ENCODE measurements at places on chromosomes 2 and 18. TPM values are rescaled to one million over a fixed set of nuclear protein-coding genes. Genes with fewer than 3 reads are reported as not detected.

AFG3L2 gene
- polyA plus RNA-seq = 27.8 TPM

- no peak for DNase-seq
Measured at GRCh38 chr2:65374999-65375398, 57.4 kb downstream of the SPRED2 start.

DNA sequence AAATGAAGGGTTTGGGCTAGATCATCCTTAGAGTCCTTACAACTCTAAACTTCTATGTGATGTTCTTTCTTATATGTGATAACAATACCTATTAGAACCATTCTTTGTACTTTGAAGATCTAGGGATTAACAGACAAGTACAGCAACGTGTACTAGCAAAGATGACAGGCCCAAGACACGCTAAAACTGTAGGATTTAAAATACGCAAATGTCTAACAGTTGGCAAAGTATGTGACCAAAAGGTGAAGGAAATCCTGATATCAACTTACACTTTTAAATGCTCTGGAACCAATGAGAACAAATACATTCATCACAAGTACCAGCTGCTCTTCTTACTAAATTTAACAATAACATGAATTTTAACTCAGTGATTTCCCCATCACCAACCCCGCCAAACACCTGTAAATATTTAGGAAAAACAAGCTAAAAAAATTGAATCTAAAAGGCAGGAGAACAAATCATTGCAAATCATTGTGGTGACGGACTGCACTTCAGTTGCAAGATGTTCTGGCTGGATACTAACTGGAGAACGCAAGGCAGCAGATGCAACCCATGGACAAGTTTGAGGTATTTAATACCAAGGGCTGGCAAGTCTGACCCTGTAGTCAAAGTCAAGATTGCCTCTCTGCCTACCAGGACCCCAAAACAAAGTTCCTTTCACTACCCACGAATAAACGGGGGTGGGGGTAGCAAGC is 1.4 kb downstream of the ANKRD44 start:
- no peak for DNase-seq

C2orf66 gene
- not detected for polyA plus RNA-seq

- no peak for DNase-seq
Measured at GRCh38 chr2:174796319-174796771, 32.1 kb upstream of the CHRNA1 start.

THAP4 gene
- 29.4 TPM for polyA plus RNA-seq

DNA sequence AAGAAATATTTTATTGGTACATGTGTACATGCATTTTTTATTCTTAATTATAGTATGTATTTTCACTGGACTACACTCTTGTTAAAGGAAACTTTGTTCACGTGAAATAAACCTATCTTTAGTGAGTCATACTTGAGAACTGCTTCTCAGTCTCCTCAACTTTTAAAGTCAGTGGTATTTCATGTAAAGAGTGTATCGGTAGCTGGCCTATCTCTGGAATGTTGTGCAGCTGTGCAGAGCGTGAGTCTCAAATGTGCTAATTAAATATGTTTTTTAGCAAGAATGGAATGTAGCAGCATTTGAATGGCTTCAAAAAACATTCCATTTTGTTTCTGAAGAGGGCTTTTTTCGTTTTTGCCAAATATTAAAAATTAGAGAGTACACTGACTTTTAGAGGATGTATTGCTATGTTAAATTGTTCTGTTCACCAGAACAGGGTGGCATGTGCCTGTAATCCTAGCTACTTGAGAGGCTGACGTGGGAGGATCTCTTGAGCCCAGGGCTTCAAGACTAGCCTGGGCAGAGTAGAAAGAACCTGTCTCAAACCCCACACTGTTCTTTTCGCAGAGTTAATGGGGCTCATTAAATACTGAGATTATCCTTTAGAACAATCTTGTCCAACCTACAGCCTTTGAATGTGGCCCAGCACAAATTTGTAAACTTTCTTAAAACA is 14.3 kb downstream of the SPTBN1 start:
- no peak for DNase-seq

GRCh38 chr18:52541056-52541455 is 201.1 kb downstream of the DCC start:
- DNase-seq = no peak

ALPI gene
- polyA plus RNA-seq = not detected

- DNase-seq = no peak
Measured at GRCh38 chr2:107635883-107636282, 190.8 kb upstream of the RGPD4 start.

- DNase-seq = no peak
Measured at GRCh38 chr18:46167971-46168370, 63.8 kb downstream of the HAUS1 start.

- no peak for DNase-seq
Measured at GRCh38 chr2:15426606-15427005, 134.5 kb downstream of the NBAS start.

GRCh38 chr2:113000436-113000835 is 4.8 kb upstream of the IL36A start:
- no peak for DNase-seq

DNA sequence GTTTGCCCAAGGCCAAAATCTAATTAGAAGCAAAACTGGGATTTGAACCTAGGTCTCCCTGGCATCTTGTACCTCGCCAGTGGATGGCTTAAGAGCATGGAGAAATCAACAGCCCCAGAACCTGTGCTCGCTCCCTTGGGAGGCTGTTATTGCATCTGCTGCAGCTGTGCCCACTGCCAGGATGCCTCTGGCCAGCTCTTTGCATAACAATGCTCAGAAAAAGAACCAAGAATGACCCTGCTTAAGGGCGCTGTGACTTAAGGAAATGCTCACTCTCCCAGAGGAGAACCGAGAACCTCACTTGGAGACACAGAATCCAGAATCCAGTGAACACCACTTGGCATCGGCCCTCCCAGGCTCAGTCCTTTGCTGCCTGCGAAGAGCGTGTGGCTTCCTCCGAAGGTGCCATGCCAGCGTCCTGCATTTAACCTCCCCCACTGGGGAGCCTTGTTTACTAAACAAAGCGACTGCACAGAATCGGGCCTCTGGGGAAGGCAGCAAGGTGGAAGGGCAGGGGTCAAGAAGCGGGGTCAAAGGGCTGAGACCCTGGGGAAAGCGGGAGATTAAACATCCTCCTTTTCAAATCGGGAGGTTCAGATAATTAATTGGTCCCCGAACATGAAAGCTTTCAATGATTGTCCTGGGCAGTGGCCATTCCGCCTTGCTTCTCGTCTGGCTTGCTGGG is 71.0 kb upstream of the BOD1L2 start:
- DNase-seq = no peak

DNA sequence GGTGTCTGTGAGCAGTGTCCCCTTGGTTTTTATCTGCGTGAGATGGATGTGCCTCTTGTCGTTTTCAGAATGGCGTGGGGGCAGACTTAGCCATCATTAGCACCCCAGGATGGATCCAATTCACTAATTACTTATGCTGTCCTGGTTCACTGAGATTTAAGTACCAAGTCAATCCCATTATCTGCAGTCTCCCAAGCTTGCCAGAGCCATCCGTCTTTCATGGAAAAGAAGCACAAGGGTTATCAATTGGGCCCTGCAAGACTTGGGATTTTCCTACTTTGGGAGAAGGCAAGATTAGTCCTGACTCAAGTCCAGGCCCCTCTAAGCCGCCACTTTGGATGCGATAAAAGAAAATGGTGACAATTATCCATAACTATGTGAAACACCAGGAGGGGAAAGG is 404.0 kb downstream of the TMEM182 start:
- DNase-seq = no peak

DNA sequence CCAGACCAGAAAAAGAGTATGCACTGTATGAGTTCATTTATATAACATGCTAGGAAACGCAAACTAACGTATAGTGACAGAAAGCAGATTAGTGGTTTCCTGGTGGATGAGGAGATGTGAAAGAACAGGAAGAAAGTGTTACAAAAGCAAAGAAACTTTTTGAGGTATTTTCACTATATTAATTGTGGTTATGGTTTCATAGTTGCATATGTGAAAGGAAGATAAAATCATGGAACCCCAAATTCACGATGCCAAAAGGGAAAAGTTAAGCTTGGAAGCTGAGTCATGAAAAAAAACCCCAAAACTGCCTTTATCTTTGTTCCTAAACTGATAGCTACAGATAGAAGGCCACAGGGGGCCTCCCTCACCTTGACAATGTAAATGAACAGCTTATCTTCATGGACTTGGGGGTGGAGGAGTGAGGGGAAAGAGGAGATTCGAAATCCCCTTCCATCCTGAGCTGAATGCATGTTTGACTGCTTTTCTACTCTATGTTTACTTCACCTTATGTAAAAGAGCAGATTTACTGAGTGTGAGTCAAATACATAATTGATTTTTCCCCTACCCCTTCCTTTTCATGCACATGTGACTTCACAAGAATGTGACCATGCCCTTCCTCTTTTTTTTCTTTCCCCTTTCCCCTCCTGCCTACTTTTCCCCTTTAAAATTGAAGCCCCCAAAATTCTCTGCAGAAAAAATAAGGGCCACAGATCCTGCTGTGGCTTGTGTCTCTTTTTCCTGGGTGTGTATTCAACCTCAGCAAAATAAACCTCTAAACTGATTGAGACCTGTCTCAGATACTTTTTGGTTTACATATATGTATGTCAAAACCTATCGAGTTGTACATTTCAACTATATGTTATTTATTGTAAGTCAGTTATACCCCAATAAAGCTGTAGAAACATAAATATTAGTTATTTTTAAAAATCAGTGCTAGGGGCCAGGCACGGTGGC is 100.1 kb upstream of the TLK1 start:
- no peak for DNase-seq

DNA sequence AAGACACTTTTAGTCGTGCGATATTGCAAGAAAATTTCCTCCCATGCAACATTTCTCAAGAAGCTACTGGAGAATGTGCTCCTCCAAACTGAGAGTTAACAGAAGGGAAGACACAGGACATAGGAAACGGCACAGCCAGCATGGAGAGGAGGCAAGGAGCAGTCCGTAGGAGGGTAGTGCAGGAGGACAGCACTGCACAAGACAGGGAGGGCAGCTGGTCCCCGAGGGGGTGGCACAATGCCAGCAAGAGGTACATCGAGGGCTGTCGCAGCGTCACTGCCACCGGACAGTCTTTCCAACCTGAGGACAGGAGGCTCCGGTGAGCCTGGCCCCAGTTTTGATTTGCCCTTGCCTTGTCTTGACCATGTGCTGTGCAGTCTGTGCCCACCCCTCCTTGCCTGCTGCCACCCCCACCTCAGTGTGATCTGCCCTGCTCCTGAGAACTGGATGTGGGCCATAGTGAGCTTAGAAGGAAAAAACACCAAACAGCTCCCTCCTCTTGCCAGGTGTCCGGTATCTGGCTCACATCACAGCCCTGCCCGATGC is 81.6 kb upstream of the LAPTM4A start:
- DNase-seq = no peak

DSG4 gene
- not detected for polyA plus RNA-seq

GRCh38 chr2:45180779-45181178 is 171.5 kb upstream of the SIX2 start:
- DNase-seq = no peak

PSMD1 gene
- polyA plus RNA-seq = 79.2 TPM

NBAS gene
- 21.0 TPM for polyA plus RNA-seq

DNA sequence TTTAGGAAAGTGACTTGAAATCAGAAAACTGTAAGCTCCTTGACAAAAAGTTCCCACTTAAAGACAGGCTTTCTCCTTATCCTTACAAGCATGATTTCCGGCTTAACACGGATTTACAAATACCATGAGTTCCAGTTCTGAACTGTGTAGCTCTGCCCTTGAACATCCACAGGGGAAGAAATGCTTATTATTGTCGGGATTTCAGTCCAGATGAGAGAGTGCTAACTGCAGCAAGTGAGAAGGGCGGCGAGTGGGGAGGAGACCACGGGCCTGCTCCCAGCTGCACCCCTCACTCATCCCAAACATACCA is 73.1 kb downstream of the LRRC30 start:
- no peak for DNase-seq

SLC38A11 gene
- polyA plus RNA-seq = not detected

- DNase-seq = no peak
Measured at GRCh38 chr18:23363865-23364570, 89.1 kb upstream of the RIOK3 start.

DNA sequence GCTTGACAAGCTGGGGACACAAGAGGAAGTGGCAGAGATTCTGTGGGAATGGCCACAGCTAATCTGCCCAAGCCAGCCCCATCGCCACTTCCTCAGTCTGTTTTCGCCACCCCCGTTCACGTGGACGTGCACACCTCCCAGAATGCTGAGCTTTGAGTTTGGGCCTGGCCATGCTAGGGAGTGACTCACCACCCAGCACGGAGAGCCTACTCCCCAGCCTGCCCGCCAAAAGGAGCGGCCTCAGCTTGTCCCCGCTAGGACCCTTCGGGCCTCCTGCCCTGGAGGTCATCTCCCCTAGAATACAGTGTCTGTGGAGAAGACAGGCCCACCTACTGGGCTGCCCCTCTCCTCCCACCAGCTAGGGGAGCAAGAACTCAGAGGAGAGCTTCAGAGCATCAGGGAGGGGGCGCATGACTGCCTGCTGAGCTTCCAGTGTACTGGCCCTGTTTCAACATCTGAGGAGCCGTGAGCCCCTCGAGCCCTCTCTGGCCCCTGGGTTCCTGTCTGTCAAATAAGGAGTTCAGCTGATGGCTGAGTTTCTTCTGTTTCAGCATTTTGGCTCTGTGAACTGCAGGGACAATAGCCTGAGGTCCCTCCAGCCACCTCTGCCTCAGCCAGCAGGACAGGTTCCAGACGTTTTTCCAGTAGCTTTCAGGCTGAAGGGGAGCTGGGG is 5.1 kb downstream of the SLC35F6 start:
- DNase-seq = peak; percentile 50

GYPC gene
- polyA plus RNA-seq = 178 TPM

GRCh38 chr2:179592167-179592936 is 269.1 kb downstream of the ZNF385B start:
- DNase-seq = no peak

DNA sequence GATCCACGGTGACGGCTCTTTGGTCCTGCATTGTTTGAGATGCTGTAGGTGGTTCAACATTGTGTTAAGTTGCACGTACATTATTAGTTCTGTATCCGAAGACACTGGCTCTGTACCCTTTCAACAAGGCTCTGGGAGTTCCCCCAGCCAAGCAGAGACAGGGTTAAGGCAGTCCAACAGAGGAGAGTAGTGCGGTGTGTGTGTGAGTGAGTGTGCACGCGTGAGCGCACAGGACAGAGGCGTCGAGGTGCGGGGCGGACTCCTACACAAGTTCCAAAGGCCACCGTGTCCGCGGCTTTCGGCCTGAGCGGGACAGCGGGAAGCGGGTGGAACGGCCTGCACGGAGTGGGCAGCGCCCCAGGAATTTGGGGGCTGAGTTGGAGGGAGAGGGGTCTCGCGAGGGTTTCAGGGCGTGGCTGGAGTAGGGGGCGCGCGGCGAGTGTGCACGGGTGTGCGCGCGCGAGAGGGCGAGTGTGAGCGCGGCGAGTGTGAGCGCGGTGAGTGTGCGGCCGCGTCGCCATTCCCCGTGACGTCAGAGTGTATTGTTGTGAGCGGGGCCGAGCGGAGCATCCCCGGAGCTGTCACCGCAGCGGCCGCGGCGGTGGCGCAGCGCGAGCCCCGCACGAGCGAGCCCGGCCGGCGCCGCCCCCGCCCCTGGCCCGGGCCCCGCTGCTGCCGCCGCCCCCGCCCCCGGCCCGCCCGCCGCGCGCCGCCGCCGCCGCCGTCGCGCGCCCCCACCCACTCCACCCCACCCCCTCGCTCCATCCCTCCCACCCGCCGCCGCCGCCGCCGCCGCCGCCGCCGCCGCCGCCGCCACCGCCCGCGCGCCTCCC is at the start of gene ASXL3:
ASXL3 (plus strand) TSS at position 535 of the 833 bp plus-strand sequence. CDS start 413 bp downstream, outside the sequence.
- DNase-seq = no peak

GALNT1 gene
- 28.5 TPM for polyA plus RNA-seq

- DNase-seq = no peak
Measured at GRCh38 chr2:11667866-11668637, 1.9 kb downstream of the NTSR2 start.

DLX2 gene
- not detected for polyA plus RNA-seq
